ENCODE measurements at places on chromosomes 7 and 10.

DNA sequence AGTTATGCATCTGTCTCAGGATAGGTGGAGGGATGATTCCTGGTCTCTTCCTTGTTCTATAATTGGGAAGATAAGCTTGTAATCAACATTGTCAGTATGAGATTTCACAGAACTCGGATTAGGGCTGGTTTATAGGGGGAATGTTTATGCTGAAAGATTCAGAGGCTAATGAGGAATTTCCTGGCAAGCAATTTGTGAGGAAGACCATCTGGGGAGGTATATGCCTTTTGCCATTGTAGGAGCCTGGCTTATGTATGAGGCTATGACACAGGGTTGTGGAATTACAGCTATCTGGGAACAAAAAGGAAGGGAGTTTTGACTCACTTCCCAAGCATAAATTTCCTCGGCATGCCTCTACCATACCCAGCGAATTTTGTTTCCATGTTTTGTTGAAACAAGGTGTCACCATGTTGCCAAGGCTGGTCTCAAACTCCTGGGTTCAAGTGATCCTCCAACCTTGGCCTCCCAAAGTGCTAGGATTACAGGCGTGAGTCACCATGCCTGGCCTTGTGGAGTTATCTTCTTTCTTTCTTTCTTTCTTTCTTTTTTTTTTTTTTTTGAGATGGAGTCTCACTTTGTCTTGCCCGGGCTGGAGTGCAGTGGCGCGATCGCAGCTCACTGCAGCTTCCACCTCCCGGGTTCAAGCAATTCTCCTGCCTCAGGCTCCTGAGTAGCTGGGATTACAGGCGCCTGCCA lies 1.6 kb upstream of the COPS6 start:
- DNase-seq = no peak

- no peak for DNase-seq
Observed at GRCh38 chr10:12768156-12769100, 233.1 kb downstream of the CCDC3 start.

DNA sequence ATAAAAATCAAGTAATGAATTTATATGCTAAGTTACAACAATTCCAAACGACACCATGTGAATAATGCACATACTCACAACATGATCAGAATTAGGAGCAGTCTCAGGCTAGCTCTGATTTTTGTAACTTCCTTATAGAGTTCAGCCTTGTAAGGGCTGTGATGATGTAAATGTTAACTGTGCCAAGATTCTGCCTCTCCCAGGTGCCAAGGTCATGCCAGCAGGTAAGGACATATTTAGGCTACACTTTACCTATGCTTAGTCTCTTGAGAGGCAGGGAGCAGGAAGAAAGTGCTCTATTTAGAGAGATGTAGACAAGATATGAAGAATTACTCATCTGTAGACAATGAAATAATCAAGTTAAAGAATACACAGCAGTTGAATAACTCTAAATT lies 53.6 kb upstream of the AGR3 start:
- DNase-seq = no peak

GRCh38 chr7:147044941-147045340 lies 928.3 kb downstream of the CNTNAP2 start:
- DNase-seq = no peak

GRCh38 chr10:75187961-75188426 lies 22.6 kb upstream of the VDAC2 start:
- no peak for DNase-seq

- DNase-seq = no peak
Observed at GRCh38 chr7:66699998-66700397, 40.5 kb upstream of the RABGEF1 start.

DNA sequence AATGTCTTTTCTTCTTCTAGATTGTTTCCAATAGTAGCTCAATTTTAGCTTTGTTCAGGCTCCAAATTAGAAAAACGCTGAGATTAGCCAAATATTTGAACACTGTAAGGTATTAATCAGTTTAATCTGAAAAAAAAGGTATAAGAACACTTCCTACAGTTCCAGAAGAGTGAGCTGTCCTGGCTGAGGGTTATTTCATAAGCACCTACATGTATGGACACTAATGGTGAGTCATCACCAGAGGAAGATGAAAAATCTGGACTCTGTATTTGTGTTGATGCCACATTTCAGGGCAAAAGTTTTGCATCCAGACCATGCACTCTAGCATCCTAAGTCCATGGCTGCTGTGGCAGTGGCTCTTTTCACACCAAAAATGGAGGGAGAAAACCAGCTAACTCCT lies 189.5 kb downstream of the ANKRD30A start:
- DNase-seq = no peak

DNA sequence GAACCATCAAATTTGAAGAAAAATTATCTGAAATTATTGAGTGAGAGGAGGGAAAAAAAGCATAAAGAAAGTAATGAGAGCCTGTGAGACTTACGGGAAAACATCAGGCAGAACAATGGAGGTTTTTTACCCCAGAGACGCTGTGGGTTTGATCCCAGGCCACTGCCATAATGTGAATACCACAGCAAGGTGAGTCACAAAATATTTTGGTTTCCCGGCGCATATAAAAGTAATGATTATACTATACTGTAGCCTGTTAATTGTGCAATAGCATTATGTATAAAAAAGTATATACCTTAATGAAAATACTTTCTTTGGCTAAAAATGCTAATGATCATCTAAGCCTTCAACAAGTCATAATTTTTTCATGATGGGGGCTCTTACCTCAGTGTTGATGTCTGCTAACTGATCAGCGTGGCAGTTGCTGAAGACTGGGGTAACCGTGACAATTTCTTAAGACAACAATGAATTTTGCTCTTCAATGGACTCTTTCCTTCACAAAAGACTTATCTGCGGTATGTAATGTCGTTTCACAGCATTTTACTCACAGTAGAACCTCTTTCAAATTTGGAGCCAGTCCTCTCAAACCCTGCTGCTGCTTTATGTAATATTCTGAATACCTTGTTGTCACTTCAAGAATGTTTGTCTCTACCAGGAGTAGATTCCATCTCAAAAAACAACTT lies 97.0 kb upstream of the FAM20C start:
- no peak for DNase-seq

GRCh38 chr7:91957823-91958222 lies 17.2 kb downstream of the AKAP9 start:
- no peak for DNase-seq

DNA sequence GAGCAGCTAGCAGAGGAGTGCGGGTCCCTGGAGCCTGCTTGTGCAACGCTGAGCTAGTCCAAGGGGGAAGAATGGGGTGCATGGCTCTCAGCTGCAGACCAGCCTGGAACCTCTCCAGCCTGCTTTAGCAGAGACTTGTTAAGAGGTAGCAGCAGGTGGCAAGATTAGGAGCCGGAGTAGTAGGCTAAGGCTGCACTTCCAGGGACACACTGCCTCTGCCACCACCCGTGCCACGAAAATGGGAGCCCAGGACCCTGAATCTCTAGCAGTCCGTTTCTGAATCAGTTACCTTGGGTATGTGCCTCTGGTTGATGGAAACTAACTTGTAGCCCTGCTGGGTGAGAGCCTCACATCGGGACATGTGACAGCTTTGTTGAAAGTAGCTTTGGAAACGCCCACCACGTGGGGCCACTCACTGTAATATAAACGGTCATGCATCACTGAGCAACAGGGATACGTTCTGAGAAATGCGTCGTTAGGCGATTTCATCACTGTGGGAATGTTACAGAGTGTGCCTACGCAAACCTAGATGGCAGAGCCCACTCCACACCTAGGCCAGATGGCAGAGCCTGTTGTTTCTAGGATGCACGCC lies 25.9 kb downstream of the HTRA1 start:
- no peak for DNase-seq

DNA sequence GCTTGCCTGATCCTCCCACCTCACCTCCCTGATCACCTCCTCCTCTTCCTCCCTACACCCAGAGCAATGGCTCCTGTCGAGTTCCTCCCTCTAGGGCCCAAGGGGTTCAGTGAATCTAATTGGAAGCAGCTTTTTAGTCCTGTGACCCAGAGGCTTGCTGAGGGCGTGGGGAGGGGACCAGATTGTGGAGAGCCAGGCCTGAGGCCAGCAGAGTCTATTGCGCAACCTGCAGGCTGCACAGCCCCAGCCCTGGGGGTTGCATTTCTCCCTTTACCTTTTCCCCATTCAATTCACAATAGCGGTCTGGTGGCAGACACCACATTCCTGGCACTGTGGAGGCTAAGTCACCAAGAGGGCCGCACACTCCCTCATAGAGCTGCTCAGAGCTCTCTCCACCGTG lies 32.5 kb downstream of the GHRHR start:
- no peak for DNase-seq

DNA sequence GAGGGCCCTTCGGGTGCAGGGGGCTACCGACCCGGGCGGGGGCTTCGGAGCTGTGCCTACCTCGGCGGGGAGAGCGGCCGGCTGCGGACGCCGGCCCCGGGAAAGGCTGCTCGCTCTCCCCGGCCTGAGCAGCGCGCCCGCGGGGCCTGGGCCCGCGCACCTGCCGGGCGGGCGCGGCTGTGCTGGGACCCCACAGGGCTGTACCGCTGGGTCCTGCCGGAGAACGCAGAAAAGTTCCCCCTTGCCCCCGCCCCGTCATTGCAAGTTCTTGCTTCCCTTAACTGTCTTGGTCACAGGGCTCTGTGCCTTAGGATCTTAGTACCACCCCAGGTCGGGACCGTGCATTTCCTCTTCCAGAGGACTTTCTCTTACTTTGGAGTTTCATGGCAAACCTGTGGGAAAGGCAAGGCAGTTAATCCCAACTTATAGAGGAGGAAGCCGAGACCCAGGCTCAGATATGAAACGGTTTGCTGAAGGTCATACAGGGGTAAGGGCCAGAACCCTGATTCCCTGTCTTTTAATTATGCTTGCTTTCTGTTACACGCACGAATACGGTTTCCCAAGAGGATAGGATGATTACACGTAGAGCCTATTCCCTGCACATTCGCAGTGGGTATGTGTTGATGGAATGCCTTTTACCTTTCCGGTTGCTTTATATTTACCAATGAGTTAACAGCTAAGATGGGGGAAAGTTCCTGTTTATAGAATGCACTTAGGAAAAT lies 652 bp downstream of the PCGF5 start:
- no peak for DNase-seq

GRCh38 chr10:11089272-11089671 lies 71.6 kb downstream of the CELF2 start:
- DNase-seq = no peak

- DNase-seq = no peak
Observed at GRCh38 chr7:84941291-84941690, 245.6 kb downstream of the SEMA3D start.

DNA sequence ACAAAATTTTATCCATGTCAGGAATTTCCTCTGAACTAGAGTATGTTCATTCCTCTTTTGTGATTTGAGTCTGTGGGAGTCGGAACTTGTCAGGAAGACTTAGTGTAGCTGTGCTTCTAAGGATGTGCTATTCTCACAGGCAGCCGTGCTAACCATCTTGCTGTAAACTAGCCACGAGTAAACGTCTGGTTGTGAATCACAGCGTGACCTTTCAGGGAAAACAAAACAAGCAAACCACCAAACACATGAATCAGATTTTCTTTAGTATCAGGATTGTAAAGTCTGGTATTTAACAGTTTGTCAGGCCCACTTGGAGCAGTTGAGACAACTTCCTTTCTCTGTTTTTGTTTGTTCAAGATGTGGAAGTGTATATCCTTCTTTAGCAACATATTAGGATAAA lies 32.0 kb downstream of the AUTS2 start:
- no peak for DNase-seq

All from NCI-H2081 treated with DMSO at 0.1 percent for 48 hours (cell line).